ENCODE measurements at places on chromosomes 6 and 20. TPM values are rescaled to one million over a fixed set of nuclear protein-coding genes. Genes with fewer than 3 reads are reported as not detected.

WFDC12 gene
- total RNA-seq, result not detected

PREX1 gene
- 17.3 TPM for total RNA-seq

GRCh38 chr20:23296841-23297701 is 53.5 kb upstream of the NXT1 start:
- H3K27ac ChIP-seq, result no peak overlapping the region
- H3K4me3 ChIP-seq, result no peak overlapping the region
- no peaks in the 10 kb centered on the region for H3K36me3 ChIP-seq
- peaks cover 2% of the 10 kb centered on the region for H3K27me3 ChIP-seq

- H3K27me3 ChIP-seq, result no peaks in the 10 kb centered on the region
- no peak overlapping the region for H3K4me3 ChIP-seq
- peaks cover 15% of the 10 kb centered on the region for H3K36me3 ChIP-seq
- no peak for DNase-seq
- peaks cover 15% of the 10 kb centered on the region for H3K4me1 ChIP-seq
Measured at GRCh38 chr20:3894796-3895195, 5.6 kb downstream of the PANK2 start.
